Fibroblast of gingiva (primary cell): ENCODE measurements at places on chromosomes 7 and 10.

DNA sequence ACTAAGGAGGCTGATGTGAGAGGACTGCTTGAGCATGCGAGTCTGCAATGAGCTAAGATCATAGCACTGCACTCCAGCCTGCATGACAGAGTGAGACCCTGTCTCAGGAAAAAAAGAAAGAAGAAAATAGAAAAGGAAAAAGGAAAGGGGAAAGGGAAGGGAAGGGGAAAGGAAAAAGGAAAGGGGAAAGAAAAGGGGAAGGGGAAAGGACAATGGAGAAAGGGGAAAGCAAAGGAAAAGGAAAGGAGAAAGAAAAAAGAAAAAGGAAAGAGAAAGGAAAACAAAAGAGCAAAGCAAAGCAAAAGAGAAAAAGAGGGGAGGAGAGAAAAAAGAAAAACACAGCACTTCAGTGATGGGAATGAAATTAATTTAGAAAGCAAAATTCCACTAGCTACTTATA, 179.3 kb downstream of the SRPK2 start:
- DNase-seq: no peak

GRCh38 chr10:50850578-50851230, 34.7 kb downstream of the A1CF start:
- DNase-seq: no peak

GRCh38 chr10:58189269-58189668, 78.4 kb downstream of the IPMK start:
- DNase-seq: peak; percentile 58

- DNase-seq: peak; percentile 12
These were observed 2.4 kb upstream of the NKX6-2 start for GRCh38 chr10:132788180-132788830.

DNA sequence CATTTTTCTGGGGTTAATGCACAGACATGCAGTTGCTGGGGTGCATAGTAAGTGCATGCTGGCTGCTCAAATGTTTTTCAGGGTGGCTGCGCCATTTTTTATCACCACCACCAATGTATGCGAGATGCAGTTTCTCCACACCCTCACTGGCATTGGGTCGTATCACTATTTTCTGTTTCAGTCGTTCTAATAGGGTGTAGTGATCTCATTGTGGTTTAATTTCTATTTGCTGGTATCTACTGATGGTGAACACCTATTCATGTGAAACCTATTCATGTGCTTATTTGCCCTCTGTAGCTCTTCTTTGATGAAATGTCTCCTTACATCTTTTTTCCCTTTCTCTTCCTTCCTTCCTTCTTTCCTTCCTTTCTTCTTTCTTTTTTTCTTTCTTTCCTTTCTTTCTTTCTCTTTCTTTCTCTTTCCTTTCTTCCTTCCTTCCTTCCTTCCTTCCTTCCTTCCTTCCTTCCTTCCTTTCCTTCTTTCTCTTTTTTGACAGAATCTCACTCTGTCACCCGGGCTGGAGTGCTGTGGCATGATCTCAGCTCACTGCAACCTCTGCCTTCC, 84.3 kb downstream of the ELFN1 start:
- no peak for DNase-seq

- DNase-seq: no peak
These were observed 40.5 kb upstream of the CAMK1D start for GRCh38 chr10:12308736-12309375.

GRCh38 chr10:9331583-9332008, 1277.1 kb downstream of the GATA3 start:
- DNase-seq: peak; percentile 53

- DNase-seq: no peak
These were observed 35.1 kb downstream of the ZNF438 start for GRCh38 chr10:30996481-30997005.

DNA sequence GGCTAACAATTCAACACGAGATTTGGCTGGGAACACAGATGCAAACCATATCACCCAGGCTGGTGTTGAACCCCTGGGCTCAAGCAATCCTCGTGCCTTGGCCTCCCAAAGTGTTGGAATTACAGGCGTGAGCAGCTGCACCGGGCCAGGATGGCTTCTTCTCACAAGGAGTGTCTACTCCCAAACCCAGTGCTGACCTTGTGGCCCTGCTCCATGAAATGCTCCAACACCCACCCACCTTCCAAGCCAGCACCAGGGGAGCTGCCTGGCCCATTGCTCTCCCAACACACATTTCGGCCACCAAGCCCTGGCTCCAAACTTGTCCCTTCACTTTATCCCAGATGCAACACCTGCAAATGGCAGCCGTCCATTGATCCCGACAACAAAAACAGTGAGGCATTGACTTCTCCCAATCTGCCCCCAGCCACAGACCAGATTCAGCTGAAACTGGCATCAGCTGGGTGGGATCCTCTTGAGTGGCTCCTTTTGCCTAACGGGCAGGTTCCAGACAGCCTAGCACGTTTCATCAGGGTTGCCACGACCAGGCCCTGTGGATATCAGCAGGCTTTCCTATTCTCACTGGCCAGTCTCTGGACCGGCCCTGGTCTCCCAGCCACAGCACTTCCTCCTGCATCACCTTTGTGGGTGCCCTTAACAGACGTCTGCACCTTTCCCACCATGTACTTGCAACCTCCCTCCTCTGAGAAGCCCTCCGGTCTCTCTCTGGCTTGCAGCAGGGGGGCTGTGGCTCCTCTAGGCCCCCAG, 105.7 kb upstream of the CARD11 start:
- no peak for DNase-seq

DNA sequence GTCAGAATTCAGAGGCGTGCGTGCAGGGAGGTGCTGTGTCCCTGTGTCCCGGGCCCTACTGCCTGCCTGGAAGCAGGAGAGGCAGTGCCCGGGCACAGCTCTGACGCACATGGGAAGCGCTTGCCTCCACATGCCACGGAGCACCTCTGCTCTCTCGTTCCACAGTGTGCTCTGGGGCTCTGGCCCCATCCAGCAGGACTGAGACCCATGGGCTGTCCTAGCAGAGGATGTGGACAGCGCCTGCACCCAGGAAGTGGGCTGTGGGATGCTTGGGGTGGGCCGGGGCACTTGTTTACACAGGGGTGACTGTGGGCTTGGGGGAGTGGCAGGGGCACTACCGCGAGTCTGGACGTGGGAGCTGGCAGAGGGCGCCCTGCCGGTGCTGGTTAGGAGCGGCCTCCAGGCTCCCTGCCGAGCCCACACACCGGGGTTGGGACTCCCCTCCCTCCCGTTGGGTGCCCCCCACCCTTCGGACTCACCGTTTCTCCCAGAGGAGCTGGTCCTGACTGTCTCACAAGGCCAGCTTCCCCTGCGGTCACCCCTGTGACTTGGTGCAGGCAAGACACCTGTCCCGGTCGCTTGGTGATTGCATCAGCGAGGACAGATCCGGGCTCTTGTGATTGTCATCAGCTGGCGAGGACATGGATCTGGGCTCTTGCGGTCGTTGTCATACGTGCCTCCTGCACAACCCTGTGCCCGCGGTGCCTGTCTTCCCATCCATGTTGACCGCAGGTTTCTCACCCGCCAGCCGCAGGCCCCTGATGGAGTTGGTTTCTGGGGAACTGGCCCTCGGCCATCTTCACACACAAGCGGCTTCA, 83.1 kb downstream of the NKX6-2 start:
- no peak for DNase-seq

DNA sequence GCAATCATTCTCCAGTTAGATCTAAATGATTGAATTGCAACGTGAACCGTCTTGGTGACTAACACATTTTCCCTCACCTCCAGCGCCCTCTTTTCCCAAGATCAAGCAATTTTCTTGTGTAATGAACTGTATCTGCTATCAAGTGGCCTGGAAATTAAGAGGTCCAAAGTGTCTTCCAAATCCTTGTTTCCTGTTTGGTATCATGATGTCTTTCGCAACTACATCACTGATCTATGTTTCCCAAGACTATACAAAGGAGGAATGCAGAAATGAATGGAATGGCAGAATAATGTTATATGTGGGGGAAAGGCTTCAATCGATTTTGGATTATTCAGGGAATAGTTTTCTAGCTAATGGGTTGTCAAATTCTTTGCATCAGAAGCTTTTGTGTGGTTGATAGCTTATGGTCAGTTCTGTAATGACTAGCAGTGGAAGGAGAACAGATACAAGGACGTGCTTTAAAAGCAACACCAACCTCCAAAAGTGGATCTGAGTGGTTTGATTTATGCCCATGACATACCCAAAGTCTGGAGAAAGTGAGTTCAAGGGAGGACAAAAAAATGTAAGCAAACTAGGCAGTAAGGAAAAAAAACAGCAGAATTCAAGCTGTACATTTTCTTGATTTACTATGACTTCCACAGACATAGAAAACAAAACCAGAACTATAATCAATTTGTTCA, 14.6 kb upstream of the ZEB1 start:
- peak; percentile 46 for DNase-seq

GRCh38 chr10:80064120-80064886, 14.2 kb upstream of the TMEM254 start:
- DNase-seq: peak; percentile 60

GRCh38 chr10:29728541-29729049, 93.8 kb upstream of the SVIL start:
- no peak for DNase-seq

DNA sequence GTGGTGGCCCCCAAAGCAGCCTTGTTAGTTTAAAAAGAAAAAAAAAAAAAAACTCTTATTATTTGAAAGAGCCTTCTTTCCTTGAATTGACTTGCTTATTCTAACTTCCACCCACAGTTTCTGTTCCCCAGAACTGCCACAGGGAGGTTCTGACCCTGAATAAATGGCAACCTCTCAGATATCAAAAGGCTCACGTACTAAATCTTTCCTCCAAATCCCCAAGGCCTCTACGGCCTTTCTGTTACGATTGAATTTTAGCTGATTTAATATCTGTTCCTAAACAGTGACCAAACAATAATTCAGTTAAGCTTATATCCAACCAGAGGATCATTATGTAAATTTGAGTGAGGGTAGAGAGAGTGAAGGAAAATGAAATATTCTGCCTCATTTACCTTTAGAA, 482.8 kb downstream of the GFRA1 start:
- DNase-seq: no peak

DNA sequence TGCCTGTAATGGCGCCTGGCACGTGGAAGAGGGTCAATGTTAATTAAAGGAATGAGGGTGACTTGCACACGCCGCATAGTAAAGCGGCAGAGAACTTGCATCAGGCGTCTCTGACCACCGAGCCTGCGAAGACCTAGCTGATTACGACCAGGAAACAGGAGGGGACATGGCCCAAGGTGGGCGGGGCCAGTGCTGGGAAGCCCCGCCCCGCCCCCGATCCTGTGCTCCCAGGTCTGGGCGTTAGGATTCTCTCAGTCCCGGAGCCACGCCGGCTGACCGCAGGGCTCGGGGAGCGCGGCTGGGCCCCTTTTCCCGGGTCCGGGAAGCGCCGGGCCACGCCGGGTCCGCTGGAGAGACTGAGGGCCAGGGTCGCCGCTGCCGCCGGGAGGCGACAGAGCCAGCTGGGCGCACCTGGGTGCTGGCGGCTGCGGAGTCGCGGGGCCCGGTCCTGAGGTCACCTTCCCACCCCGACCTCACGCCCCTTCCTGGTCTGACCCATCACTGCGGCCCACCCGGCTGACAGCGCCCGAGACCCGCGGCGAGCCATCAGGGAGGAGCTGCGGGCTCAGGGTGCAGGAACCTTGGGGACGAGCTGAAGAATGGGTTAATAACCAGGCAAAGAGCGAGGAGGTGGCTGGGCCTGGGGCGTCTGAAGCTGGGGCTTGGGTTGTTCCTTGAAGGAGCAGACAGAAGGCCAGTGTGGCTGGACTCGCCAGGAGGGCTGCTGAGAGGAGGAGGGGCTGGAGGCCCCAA, 23.0 kb upstream of the GRID1 start:
- no peak for DNase-seq

- DNase-seq: no peak
These were observed 145.0 kb downstream of the ADAM12 start for GRCh38 chr10:126243306-126243705.

- peak; percentile 42 for DNase-seq
These were observed 69.0 kb upstream of the ARHGAP21 start for GRCh38 chr10:24792638-24793037.

GRCh38 chr7:2959103-2959680, 84.5 kb downstream of the CARD11 start:
- DNase-seq: no peak

GRCh38 chr10:11678074-11678793, 63.9 kb upstream of the ECHDC3 start:
- peak; percentile 73 for DNase-seq

GRCh38 chr10:17585016-17585415, 32.2 kb downstream of the HACD1 start:
- DNase-seq: no peak

GRCh38 chr7:119228482-119228881, 1004.0 kb downstream of the ANKRD7 start:
- DNase-seq: no peak

- DNase-seq: peak; percentile 48
These were observed 386 bp downstream of the ABHD11 start for GRCh38 chr7:73738220-73738611.

DNA sequence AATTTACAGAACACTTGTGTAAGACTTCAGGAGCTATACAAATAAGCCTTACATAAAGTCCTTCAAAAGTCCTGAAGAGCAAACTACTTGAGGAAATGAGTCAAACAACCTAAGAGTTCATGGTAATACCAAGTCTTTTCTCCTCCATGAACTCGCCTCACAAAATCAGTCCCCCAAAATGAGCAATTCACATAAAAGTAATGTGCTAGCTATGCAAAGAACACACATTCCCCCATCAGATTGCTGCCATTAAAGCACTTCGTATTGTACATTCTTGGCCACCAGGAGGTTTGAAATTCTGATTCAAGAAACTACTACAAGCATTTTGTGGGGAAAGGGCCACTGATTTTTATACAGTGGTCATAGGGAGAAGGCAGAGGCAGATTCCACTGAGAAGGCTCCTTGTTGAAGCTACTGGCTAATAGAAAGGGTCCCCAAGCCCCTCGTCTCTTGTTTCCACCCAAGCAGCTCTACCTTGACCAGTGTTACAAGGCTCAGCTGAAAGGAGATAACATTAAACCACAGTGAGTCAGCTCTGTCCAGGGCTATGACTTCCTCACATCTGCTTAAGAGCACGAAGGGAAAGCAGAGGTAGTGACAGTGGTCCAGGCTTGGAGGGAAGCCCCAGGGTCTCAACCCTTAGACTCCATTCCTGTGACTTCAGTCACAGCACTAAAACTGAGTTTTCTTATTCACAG, 115.2 kb upstream of the CDK1 start:
- DNase-seq: no peak

DNA sequence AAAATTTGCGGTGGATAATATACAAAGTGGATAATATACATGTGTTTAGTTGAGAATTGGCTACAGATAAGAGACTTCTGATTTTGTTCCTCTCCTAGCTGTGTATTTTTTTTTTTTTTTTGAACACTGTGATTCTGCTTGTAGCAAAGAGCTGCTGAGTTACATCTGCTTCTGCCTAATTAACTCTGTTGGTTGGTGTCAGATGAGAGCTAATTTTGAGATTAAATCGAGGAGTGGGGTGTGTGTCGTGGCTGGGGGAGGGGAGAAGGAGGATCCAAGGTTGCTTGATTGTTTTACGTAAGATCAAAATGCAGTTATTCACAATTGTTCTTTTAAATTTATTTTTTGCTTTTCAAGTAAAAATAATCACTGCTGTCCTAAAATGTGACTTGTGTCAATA, 11.3 kb downstream of the KAT6B start:
- no peak for DNase-seq

DNA sequence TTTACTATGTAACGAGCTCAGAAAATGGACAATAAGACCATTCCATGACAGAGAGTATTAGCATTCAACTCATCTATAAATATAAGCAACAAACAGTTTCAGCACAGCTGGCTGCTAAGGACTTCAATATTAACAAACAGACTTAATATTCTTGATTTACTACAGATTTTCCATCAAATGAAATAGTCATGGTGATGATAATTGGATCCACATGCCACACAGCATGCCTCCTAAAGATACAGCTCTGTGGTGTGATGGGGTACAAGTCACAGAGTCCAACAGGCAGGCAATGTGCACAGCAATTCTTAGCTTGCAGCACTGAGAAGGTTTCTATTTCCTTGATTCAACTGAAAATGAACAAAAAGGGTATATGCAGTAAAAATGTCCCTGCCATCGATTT, 54.0 kb downstream of the DOCK4 start:
- peak; percentile 59 for DNase-seq
